DMS 273 treated with DMSO at 0.1 percent for 48 hours (cell line): ENCODE measurements at places on chromosomes 12 and 14.

DNA sequence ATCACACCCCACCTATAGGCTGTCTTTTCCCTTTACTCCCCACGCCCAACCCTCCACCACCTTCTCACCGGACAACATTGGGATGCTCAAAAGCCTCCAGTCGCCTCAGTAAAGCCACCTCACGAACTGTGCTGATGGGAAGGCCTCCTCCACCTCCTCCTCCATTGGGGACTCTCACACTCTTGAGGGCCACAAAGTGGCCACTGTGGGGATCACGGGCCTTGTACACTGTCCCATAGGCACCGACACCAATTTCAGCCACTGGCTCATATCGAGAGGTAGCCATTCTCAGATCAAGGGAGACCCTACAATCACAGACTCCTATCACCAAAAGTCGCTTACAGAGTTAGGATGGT lies 700 bp downstream of the CDK4 start:
- DNase-seq, result no peak

- DNase-seq, result no peak
Observed at GRCh38 chr12:108638141-108638827, 4.6 kb upstream of the SELPLG start.

GRCh38 chr12:15562263-15562662 lies 226.9 kb downstream of the EPS8 start:
- DNase-seq, result no peak

GRCh38 chr14:26128931-26129671 lies 468.7 kb downstream of the NOVA1 start:
- no peak for DNase-seq

GRCh38 chr14:29937116-29937515 lies 9.5 kb upstream of the PRKD1 start:
- no peak for DNase-seq

DNA sequence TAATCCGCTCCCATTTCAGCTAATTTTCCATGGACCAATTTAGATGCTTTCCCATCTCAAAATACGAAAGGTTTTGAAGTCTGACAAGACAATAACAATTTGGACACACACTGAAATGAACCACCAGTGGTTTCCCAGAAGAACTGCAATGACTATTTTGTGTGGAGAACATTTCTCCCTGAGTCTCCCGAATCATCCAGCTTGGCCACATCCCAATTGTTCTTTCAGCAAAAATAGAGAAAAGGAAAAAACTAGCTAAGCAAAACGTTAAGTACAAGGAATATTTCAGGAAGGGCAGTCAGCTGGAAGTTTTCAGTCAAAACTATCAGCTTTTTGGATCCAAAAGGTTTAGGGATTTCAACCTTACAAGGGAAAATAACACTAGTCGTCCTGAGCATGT lies 390.6 kb downstream of the KCNH5 start:
- no peak for DNase-seq

- no peak for DNase-seq
Observed at GRCh38 chr12:3249081-3249800, 172.1 kb downstream of the TSPAN9 start.

- no peak for DNase-seq
Observed at GRCh38 chr12:39930101-39930500, 175.8 kb downstream of the SLC2A13 start.

- no peak for DNase-seq
Observed at GRCh38 chr12:83954956-83955601, 957.5 kb downstream of the SLC6A15 start.

DNA sequence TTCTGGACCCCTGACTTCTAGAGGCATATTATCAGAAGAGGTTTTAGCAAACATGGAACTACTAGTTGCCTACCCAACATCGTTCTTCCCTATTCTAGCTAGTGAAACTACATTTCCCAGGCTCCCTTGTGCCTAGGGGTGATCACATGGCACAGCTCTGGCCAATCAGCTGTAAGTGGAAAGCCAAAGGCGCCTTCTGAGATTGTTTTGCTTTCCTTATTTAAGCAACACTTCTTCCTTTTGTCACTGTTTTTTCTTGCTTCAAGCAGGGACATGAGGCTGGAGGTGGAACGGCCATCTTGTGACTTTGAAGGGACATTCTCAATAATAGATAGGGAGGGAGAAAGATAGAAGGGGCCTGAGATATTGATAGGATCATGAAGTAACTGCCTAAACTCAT lies 136.7 kb downstream of the ZNF664 start:
- DNase-seq, result no peak

DNA sequence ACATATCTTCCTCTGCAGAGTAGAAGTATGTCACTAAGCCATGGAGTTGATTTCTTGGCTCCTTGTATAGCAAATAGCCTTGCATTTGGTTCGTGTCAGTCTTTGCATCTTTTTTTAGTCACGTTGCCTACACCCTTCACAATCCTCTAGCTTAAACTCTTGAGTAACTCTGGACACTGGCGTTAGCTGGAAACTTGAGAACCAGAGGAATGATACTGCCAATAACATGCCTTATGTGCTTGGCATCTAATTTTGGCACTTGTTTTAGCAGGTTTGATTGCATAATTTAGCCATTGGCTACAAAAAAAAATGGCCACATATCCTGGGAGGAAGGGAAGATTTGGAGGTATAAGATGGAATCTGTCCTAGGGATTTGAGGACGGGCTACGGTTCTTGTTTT lies 136.2 kb downstream of the ETV6 start:
- no peak for DNase-seq

- DNase-seq, result no peak
Observed at GRCh38 chr14:76320486-76320885, 55.5 kb upstream of the ESRRB start.

DNA sequence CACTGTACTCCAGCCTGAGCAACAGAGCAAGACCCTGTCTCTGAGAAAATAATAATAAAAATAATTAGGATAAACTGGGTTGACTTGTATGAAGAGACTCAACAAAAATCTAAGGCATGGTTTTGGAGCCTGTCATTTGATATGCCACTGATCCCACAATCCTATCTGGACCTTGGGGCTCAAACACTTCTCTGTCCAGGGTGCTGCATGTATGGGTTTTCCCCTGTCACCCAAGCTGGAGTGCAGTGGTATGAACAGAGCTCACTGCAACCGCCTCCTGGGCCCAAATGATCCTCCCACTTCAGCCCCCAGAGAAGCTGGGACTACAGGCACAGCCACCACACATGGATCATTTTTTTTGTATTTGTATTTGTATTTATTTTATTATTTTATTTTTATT lies 5.3 kb upstream of the VSIG10 start:
- DNase-seq, result no peak

- DNase-seq, result no peak
Observed at GRCh38 chr12:121894633-121895032, 6.0 kb downstream of the PSMD9 start.

DNA sequence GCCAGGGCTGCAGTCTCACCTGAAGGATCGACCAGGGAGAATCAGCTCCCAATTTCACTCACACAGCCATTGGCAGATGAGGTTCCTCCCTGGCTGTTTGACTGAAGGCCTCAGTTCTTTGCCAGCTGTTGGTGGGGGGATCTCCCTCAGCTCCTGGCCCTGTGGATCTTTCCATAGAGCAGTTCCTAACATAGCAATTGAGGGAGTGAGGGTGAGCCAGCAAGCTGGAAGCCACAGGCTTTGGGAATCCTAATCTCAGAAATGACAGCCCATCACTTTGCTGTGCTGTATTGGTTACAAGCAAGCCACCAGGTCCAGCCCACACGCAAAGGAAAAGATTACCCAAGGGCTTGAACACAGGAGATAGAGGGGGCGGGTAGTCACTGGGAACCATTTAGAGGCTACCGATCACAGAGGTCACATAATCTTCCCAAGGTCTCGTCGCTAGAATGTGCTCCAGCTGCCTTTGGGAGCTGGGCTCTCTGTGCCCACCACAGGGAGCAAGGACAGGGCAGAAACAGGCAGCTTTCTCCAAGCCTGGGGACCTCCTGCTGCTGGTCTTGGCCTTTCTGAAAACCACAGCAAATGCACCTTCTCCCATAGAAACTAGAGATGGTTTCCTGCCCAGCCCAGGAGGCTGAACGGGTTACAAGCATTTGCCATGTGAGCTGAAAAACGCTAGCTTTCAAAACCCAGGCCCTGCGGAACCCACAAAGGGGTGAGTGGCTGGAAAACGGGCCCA lies 4.6 kb upstream of the OTUB2 start:
- DNase-seq, result no peak

GRCh38 chr14:61622051-61622450 lies 73.3 kb upstream of the HIF1A start:
- DNase-seq, result no peak

GRCh38 chr12:89882050-89882449 lies 173.4 kb upstream of the ATP2B1 start:
- no peak for DNase-seq

DNA sequence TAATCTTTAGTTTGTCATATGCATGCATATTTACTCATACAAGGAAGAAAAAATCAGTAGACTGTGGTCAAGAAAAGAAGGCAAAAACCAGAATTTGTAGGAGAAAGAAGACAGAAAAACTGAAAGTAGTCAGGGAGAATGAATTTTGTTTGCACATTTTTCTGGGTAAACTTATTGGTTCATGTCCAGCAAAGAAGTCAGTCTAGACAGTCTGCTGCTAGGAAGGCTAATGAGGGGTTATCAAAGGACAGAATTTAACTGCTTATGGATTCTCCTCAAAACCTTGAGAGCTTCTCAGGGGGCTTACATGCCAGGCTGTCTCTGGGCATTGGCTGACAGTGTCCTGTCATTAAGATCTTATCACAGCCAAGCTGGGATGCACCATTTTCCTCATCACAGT lies 293.9 kb downstream of the RPAP3 start:
- no peak for DNase-seq

DNA sequence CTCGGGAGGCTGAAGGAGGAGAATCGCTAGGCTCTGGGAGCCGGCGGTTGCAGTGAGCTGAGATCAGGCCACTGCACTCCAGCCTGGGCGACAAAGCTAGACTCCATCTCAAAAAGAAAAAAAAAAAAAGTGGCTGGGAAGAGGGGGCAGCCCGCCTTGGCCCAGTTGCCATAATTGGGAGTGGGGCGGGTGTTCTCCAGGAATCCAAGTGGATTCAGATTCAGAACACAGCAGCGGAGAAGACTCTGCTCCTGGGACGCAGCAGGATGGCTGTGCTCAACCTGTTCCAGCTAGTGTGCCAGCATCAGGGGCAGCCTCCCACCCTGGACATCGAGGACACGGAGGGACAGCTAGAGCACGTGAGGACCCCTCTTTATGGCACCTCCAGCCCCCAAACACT lies 5.5 kb downstream of the CFAP73 start:
- no peak for DNase-seq

- no peak for DNase-seq
Observed at GRCh38 chr12:105337391-105337790, 6.9 kb downstream of the C12orf75 start.
